ENCODE measurements at places on chromosomes 12 and 14.

- no peak for DNase-seq
These were observed 386.4 kb downstream of the RGS6 start for GRCh38 chr14:72318648-72319047.

- DNase-seq = no peak
These were observed 37.3 kb downstream of the PPP1R12A start for GRCh38 chr12:79897617-79898016.

- no peak for DNase-seq
These were observed 27.5 kb downstream of the COX16 start for GRCh38 chr14:70332015-70332414.

- no peak for DNase-seq
These were observed 343.4 kb upstream of the LMO3 start for GRCh38 chr12:16949371-16949770.

DNA sequence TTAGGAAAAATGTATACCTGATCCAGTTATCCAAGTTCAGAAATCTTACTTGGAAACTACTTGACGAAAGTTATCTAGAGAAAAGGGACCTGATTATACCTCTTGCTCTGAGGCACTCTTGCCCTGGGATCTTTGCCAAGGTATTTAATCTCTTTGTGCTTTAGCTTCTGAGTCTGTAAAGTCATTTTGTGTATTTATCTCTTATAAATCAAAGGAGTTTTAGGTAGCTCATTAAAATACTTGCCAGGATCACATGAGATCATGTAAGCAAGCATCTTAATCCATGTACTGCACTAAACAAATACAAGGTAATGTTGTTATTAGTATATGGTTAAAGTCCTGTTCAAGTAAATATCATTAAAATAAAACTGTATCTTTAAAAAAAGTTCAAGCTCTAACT lies 147.5 kb downstream of the IPO8 start:
- DNase-seq = no peak

DNA sequence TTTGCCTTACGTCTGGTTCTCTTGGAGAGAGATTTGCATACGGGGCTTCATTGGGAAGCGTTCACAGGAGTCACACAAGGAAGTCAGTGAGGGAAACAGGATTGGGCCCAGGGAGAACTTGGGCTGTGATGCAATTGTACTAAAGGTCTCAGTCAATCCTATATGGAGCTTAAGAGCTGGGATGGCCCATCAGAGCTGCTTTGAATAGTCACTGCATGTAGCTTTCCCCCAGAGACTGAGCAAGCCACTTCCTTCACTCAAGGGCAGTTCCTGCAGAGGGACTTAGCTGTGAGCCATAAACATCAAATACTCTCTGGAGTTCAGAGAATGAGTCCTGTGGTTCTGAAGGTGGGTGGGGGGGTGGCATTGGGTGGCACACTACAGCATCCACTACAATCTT lies 605.4 kb downstream of the MED13L start:
- DNase-seq = no peak

DNA sequence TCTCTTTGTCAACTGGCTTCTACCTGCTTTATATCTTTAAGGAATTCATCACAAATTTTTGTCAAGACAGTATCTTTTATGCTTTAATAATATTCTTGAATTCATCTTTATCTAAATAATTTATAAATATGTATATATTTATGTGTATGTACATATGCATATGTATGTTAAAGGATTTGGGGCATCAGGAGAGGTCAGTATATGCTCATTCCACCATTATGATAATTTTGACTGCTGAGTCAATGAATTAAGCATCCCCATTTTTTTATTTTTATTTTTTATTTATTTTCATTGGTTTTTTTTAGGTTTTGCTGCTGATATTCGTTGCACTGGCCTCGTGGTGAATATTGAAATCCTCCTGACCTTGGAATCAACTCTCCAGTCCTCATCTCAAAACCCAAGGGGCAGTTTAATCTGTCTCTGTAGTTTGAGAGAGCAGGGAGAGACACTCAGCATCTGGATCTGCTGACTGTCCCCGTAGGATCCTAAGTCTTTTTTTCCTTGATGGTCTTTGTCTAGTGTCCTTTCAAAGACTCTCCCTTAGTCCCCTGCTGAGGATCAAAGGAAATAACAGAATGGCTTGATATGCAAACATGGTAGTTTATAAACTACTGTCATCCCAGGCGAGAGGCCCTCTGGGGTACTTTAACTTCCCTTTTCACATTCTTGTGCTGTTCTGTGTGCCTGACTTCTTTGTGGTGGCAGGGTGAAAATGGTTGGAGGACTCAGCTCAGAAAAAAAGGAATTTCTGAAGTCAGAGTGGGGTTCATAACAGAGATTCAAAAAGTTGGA lies 218.7 kb downstream of the DIO2 start:
- no peak for DNase-seq

DNA sequence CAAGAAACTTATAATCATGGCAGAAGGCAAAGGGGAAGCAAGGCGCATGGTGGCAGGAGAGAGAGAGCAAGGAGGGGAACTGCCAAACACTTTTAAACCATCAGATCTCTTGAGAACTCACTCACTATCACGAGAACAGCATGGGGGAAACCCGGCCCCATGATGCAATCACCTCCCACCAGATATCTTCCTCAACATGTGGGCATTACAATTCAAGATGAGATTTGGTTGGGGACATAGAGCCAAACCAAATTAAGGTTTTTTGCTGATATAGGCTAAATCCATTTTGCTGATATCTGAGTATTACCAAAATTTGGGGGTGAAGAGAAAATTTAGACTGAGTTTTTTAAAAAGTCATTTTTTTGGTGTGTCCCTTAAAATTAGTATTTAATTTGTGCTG lies 54.9 kb upstream of the TMX1 start:
- no peak for DNase-seq

DNA sequence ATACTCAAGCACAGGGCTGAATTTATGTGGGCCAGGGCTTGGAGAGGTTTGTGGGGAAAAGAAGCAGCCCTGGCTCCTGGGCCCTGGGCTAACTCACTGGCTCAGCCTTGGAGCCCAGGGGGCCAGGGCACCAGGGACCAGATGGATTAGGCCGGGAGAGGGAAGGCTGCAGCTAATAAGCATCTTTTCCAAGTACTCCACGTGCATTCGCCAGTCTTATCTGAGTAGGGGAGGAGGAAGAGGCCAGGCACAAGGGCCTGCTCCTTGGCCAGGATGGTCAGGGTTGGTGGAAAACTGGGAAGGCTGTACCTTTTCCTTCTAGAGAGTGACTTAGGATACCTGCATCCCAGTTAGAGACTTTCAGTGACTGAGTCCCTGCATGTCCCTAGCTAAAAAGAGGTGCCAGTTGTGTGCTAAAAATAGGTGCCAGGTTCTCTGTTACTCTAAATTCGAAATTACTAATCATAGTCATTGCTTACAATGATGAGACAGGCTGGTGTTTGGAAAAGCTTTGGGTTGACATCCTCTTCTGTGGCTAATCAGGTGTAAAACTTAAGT lies 1.3 kb downstream of the GLRX5 start:
- DNase-seq = no peak

DNA sequence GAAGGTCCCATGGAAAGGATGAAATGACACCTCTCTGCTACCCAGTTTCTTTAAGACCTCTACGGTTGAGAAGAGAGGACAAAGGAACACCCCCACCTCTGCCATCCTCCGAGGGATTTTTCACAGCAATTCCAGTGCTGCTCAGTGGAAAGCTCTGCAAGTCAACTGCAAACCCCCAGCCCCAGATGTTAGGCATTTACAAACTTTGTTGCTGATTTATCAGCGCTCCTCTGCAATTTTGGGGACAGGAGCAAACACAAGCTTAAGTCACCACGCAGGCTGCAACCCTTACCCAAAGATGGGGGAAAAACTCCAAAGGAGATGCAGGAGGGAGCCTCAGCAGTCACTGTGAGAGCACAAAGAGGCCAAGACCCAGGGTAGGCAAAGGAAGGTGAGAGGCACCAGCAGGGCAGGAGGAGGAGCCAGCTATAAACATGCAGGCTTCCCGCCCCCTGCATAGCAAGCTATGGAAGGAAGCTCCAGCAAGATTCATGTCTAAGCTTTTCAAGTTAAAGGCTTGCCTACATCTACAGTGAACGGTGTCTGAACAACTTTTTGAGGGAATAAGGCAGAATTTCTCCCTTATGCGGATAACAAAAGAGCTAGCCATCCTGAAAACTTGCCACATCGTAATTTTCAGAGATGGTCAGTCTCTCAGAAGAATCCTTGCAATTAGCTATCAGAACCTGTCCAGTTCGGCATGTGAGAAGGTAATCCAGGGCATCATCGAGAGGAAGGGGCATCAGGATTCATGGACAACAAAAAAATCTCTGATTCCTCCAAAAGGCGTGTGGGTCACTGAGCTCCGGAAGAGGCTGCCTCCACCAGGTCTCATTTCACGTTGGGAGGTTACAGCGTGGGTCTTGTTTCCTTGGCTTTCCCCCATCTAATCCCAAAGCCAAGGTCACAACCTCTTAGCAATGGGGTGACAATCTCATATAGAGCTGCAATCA lies 3.9 kb downstream of the CTDSP2 start:
- DNase-seq = no peak

DNA sequence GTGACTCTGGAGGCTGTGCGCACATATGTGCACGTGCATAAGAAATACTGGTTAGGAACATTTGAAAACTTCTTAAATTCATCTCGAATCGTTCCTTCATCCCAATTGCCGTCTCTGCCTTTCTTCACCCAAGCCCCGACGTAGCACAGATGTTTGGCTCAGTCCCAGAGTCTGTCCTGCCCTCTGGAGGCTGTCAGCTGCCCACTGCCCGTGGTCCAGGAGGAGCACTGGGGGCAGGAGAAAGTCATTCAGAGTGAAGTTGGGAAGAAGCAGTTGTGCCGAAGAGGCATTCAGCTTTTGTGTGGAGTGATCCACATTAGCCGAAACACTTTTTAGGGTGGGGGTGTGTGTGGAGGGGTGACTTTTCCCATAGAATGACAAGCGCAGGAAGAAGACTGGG lies 124.9 kb downstream of the TSPAN9 start:
- DNase-seq = no peak

DNA sequence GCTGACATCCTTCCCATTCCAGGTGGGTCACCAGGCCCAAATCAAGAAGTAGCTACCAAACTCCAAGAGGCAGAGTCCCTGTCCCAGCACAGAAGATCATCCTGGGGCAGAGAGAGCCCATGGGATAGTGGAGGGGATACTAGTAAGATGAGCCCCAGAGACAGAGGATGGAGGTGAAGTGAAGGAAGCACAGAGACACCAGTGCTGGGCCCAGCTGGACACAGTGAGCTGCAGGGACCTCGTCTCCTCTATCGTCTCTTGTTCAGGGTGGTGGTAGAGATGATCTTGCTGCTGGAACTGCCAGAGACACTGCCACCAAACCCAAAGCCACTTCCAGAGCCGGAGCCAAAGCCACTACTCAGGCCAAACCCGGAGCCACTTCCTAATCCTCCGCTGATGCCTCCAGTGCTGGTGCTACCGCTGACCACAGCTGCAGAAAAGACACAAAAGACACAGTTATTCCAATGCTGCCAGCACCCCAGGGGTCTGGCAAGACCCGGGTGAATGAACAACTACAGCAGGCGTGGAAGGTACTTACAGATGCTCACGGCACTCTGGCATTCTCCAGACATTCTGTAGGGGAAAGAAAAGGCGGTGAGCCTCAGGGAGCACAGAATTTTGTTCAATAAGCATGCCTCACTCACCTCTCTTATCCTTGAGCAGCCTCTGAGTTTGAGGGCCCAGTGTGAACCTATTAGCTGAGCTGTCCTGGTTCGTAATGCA lies 6.9 kb downstream of the KRT4 start:
- DNase-seq = no peak

DNA sequence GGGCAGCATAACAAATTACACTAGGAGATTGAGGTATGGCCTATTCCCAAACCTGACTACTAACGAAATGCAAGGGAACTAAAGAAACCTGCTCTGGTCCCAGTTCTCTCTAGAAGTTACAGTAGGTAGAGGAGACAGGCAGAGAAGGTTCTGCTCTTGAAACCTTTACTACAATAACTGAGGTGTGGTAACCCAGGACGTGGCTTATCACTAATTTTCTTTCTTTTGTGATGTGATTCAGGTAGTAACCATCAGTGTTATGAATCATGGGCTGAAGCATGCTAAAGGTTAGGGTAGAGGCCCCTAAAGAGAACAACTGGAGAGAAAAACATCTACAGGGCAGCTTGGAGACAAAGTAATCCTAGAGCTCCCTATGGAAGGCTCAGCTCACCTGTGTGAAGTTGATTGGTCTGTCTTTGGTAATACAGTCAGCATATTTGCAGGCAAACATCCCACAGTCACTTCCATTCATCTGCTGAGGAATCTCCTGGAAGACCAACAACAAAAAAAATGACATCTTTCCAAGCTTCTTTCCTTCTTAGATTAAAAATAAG lies 41.8 kb upstream of the COL2A1 start:
- no peak for DNase-seq

GRCh38 chr12:52175371-52176350 lies 16.2 kb downstream of the KRT80 start:
- DNase-seq = no peak

- no peak for DNase-seq
These were observed 1136.7 kb downstream of the TMEM121 start for GRCh38 chr14:106662936-106663550.

DNA sequence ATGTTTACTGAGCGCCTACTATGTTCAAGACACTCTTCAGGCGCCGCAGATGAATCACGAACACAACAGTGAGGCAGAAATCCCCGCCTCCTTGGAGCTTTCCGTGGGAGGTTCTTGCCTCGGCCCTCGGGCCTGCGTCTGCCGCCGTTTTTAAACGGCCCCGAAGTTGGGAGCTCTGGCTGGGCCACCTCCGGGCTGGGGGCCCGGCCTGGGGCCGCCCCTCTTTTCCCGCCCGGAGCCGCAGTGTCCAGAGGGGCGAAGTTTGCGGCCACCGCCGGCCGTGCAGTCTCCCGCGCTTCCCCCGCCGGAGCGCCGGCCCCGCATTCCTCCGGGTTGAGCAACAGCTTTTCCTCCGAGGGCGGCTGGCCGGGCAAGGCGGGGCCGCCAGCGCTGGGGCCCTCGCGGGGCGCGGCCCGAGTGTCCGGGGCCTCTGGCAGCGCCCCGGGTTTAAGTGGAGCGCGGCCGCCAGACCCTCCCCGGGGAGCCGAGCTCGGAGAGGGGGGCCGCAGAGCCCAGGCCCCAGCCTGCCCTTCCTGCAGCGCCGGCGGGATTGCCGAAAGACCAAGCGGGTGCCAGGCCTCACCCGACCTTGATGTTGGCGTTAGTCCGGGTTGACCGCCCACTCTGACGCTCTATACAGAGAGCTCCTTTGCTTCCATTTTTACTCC lies 18.7 kb upstream of the CTDSP2 start:
- DNase-seq = peak; percentile 24

DNA sequence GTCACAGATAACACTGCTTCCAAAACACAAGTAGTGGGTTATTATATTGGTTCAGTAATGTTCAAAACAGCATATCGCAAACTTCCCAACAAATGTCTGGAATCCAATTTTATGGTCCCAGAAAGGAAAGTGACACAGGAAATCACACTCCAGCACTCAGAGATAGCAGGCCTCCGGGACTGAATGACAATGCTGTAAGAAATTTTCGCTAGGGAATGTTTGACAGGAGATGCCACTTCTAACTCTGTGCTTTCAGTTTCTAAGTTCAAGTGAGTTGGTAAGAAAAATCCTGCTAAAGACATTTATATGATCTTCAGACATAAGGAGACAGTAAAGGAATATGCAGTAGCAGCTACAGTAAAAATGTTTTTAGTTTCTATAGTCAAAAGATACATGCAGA lies 93.2 kb downstream of the SLC2A13 start:
- DNase-seq = no peak

GRCh38 chr12:46303039-46303666 lies 34.3 kb upstream of the SLC38A1 start:
- DNase-seq = peak; percentile 28

GRCh38 chr12:88805692-88806091 lies 225.4 kb upstream of the KITLG start:
- DNase-seq = no peak
